Activated CD8-positive, alpha-beta T cell treated with anti-CD3 and anti-CD28 coated beads for 36 hours (primary cell): ENCODE measurements at places on chromosomes 1 and 21.

- no peak for DNase-seq
Observed at GRCh38 chr1:26477446-26478152, 5.4 kb downstream of the HMGN2 start.

GRCh38 chr21:42586406-42586805 is 67.0 kb upstream of the PDE9A start:
- no peak for DNase-seq

GRCh38 chr1:52424813-52425212 is 20.4 kb downstream of the PRPF38A start:
- no peak for DNase-seq

GRCh38 chr1:158931055-158931737 is at the start of gene PYHIN1:
Gene PYHIN1, plus strand, starts transcription at chr1:158931552. Its CDS starts 5,359 bp downstream, at chr1:158936911.
- peak; percentile 27 for DNase-seq

GRCh38 chr1:168894397-168894903 is 165.4 kb upstream of the DPT start:
- no peak for DNase-seq

- DNase-seq, result peak; percentile 58
Observed at GRCh38 chr1:3012456-3013291, 8.6 kb upstream of the ACTRT2 start.

DNA sequence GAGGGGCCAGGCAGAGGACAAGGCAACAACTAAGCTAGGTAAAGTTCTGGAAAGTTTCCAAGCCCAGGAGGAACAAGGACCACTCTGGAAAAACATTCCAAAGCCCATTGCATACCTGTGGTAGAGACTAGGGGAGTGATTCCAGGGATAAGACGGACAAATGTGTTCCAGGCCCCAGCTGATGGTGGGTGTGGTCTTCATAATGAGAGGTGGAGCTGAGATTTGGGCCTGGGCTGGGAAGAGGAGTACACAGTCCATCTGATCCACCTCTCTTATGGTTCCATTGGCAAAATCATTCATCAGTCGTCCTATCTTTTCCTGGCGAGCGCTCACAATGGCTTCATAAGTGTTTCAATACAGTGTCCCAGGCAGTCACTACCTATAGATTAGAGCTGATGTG is 4.5 kb downstream of the KLHDC7A start:
- no peak for DNase-seq

DNA sequence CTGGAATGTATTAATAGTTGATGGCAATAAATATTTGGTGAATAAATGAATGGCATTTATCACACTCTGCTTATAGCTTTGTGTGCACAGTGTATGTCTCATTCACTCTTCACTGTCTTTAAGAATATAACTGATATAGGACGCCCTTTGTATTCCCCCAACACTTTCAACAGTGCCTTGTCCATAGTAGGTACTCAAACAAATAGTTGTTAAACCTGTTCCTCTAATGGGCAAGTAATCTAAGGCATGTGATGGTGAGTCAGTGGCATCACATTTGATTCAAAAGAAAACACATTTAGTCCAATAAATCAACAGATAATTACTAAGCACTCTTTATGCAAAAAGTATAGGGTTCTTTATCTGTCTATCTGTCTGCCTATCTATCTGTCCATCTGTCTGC is 11.2 kb upstream of the RXRG start:
- DNase-seq, result no peak

GRCh38 chr21:44628707-44629391 is 2.0 kb downstream of the KRTAP10-9 start:
- DNase-seq, result no peak

DNA sequence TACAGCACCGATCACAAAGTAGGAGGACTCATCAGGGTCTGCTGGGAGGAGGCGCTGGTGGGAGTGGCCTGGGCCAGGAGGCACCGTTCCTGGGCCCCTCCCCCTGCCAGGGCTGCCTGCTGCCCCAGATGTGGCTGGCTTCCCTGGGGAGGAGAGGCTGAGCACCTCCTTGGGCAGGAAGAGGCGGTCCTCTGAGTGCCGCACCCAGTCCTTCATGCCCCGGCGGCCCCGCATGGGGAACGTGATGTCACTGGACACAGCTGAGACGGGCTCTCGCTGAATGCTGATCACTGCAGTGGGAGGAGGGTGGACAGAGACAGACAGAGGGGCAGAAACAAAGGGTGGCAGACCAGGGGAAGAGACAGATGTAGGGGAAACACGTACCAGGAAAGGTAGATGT is 24.8 kb downstream of the ADGRB2 start:
- peak; percentile 64 for DNase-seq

- DNase-seq, result no peak
Observed at GRCh38 chr1:167929725-167930124, 6.8 kb upstream of the DCAF6 start.
